CD4-positive, alpha-beta T cell treated with Interferon gamma for 1 hour (primary cell): ENCODE measurements at places on chromosomes 6 and 20.

- DNase-seq: no peak
These were observed 129.7 kb downstream of the FAXC start for GRCh38 chr6:99219788-99220187.

- DNase-seq: peak; percentile 5
These were observed 130.1 kb upstream of the ASCC3 start for GRCh38 chr6:101011186-101011585.

- no peak for DNase-seq
These were observed 123.5 kb downstream of the TTLL2 start for GRCh38 chr6:167448378-167448777.

DNA sequence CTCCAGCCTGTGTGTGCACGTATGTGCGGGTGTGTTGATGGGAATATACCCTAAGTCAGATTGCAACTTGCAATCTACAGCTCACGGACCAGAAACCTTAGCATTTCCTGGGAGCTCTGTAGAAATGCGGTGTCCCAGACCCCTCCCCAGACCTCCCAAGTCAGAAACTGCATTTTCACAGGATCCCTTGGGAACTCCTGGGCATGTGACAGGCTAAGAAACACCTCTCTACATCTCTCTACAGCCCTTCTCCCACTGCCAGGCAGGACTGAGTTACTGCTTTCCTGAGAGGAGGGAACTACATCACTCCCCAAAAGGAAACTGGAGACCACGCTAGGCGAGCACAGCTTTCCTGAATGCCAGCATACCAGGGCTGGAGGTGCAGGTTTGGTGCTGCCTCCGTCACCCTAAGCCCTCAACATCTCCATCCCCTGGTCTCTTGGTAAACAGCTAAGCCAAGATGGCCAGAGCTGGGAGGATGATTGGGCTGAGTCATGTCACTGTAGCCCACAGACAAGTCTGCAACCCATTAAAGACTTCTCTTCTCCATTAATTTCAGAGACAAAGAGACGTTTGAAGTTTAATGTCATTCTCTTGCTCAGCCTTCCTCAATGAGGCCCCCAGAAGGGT, 194.4 kb downstream of the BMP7 start:
- DNase-seq: no peak

- no peak for DNase-seq
These were observed 39.1 kb downstream of the TMX4 start for GRCh38 chr20:7980332-7981046.

- DNase-seq: no peak
These were observed 22.3 kb upstream of the PXDC1 start for GRCh38 chr6:3773678-3774298.

DNA sequence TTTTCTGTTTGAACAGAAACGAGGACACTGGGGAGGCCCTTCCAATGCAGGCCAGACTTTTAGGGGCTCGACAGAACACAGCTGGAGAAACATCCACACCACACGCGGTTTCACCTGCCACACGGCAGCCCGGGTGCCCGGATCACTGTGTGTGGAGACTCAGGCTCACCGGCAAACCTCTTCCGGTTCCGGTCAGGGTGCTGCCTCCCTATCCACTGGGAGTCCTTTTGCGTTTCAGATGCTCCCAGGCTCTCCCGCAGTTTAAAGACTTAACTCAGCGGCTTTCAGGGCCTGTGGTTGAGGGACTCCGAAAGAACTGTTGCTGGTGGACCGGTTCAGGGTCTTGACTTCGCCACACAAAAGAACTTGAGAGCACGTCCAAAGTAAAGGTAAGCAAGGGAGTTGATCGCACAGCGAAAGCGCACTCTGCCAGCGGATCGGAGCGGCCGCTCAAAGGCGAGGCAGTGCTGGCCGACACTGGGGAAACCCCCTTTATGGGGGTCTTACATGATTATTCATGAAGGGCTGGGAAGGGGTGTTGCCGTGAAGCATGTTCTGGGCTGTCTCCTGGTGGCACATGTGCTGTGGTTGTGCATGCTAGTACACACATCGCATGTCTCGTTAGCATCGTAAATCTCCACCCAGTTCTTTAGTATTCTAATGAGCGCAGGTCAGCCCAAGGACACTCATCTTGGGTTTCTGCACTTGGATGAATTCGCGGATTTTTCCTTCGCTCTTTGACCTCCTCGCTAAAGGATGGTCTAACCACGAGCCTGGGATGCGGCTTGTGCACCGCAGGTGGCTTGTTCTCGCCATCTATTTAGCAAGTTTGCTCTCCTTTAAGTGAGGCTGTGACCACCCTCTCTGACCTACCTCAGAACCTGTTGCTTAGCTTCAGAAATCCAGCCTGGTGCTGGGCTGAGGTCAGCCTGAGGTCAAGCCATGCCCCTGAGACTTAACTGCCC, 180.3 kb downstream of the CDH26 start:
- DNase-seq: peak; percentile 33
